ENCODE measurements at places on chromosomes 2 and 18.
A peak's percentile ranks its signal among the peaks of the same experiment; 100 is the strongest.

DNA sequence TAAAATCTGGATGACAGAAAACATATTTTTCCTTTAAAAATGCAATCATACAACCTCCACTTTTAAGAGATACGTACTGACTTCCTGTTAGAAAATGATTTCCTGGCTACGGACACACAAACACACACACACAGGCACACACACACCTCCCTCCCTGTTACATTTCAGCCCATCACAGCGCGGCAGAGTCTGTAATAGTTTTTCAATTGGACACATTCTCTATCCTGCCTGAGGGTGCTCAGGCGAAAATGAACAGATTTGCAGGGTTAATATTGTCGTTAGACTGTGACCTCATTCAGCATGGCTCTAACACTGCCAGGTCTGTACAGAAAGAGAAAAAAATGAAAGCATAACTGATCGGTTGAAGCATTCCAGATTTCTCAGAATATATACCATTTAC lies 45.0 kb downstream of the KCTD1 start:
- DNase-seq: no peak

DNA sequence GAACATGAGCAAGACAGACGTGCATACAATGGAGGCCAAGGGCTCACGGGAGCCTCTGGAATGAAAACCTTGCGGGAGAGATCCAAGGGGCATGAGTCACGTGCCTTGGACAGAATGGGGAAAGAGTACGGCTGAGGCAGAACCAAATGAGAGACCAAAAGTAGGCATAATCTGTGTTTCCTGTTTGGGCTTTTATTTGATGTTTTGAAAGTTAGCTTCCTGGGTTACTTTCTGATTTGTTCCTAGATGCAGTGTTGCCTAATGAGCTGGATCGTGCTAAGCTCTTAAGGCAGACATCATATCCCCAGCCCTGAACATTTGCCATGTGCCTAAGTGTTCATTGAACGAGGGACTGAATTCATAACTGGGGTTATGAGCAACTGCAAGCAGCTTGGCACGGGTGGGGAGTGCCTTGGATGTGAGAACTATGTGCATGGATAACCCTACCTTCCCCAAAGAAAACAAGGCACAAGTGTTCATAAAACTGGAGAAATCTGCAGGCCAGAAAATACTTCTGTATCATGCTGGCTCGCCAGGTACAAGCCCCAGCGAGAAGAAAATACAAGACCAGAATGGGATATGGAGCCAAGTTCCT lies 60.3 kb upstream of the RPL31 start:
- DNase-seq: no peak

GRCh38 chr2:233250985-233251305 lies 528 bp upstream of the ATG16L1 start:
- no peak for DNase-seq

DNA sequence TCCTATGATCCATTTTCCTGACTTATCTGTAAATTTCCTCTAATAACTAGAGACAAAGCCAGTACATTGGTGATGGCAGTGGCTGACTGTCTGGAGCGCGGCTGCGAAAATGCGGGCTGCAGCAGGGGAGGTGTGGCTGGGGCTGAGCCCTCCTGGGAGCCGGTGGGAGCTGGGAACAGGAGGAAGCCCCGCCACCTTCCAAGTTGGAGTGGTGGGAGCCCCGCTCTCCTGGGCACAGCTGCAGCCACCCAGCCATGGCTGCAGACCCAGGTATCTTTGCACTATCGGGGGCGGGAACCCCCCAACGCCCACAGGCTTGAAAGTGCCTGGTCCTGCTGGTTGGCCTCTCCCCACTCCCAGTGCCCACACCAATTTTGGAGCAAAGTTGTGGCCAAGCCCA lies 633.0 kb upstream of the TMEFF2 start:
- no peak for DNase-seq

GRCh38 chr18:65093346-65093745 lies 657.5 kb upstream of the CDH7 start:
- DNase-seq: no peak

DNA sequence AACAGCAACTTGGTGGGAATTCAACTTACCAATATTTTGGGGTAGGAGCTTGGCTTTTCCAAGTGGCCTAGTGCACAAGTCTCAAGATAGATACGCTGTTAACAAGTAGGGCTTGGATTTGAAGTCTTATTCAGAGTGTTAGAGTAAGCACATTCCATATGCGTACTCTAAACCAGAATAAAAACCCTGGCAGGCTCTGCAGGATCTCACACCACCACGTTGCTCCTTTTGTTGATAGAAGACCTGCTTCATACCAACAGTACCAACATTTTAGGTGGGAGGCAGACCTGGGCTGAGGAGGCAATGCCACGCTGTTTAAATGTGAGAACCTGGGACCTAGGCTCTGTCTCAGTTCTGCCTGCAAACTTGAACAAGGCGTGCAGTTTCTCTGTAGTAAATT lies 214.0 kb downstream of the RNF144A start:
- no peak for DNase-seq

- peak; percentile 19 for DNase-seq
These were observed 120.0 kb upstream of the OSR1 start for GRCh38 chr2:19478409-19478808.

GRCh38 chr2:135076556-135076955 lies 24.5 kb downstream of the RAB3GAP1 start:
- DNase-seq: no peak

GRCh38 chr2:181466661-181467576 lies 9.7 kb downstream of the ITGA4 start:
- no peak for DNase-seq

GRCh38 chr2:104849618-104850141 lies 4.2 kb upstream of the POU3F3 start:
- DNase-seq: peak; percentile 33

GRCh38 chr2:179355881-179356280 lies 91.2 kb upstream of the SESTD1 start:
- DNase-seq: no peak

GRCh38 chr2:238278626-238279323 lies 9.6 kb downstream of the PER2 start:
- DNase-seq: no peak

DNA sequence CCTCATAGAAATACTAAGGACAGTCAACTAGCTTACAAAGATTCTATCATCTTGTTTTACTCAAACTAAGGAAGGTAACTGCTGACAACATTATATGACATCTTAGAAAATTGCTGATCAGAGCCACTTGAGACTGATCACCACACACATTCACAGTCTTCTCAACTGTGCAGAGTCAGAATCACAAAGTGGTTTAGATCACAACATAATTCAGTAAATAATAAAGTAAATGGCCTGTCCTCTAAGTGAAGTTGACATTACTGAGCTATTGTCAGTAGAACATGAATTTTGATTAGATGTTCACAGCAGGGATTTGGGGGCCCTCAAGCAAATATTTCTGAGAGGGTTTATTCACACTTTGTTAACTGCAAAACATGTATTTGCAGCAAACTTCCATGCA lies 28.5 kb downstream of the NOL4 start:
- DNase-seq: no peak

DNA sequence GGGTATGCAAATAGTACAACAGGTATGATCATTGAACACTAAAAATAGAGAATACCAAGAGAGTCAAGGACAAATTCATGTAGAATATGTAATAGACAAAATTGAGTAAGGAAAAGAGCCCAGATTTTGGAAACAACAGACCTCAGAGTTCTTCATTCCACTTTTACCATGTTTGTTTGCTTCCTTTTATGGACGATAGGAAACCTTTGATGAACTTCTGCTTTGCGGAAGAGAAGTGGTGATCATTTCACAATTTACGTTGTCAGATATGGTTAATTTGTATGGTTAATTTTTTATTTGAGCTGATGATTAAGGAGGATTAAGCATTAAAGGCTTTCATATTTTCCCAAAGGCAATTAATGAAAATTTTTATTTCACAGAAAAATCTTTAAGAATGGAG lies 16.3 kb downstream of the MARCHF7 start:
- DNase-seq: no peak

- DNase-seq: peak; percentile 47
These were observed 3.2 kb downstream of the UBE2E3 start for GRCh38 chr2:180983468-180984242.

DNA sequence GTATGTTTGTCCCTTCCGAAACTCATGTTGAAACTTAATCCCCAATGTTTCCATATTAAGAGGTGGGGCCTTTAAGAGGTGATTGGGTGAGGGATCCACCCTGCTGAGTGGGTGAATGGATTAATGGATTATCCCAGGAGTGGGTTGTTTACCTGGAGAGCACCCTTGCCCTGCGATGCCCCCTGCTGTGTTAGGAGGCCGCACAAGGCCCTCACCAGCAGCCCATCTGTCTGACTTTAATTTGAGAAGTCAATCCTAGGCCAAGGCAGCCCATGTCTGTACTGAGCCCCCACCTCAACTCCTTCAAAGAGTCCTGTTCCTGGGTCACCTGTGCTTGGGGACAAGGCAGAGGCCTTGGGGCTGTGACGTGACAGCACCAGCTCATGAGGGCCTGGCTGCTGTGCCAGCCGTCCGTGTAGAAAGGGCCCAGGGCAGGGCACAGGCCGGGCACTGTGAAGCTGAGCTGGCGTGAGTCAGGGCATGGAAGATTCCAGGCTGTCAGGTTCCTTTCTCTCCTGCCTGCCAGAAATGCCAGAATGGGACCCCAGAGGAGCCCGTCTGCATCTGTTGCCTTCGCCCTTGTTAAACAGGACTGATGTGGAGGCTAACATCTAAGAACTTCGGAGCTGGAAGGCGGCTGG lies 21.3 kb upstream of the TAF1B start:
- DNase-seq: no peak

DNA sequence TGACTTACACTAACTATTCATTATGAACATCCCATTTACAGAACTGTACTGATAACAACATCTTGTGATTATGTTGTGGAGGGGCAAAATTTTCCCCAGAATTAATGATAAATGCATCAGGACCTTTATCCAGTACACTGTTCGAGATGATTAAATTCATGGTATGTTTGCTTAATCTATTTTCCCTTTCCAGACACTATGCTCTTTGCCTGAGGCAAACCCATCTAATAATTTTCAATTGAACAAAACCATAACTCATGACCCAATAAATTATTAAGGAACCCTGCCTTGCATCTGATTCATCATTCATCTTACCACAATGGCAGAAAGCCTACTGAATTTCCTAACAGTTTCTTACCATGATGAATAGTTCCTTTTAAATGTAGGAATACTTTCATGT lies 385.0 kb downstream of the DSEL start:
- no peak for DNase-seq

GRCh38 chr2:76688732-76689131 lies 833.4 kb downstream of the LRRTM4 start:
- no peak for DNase-seq

DNA sequence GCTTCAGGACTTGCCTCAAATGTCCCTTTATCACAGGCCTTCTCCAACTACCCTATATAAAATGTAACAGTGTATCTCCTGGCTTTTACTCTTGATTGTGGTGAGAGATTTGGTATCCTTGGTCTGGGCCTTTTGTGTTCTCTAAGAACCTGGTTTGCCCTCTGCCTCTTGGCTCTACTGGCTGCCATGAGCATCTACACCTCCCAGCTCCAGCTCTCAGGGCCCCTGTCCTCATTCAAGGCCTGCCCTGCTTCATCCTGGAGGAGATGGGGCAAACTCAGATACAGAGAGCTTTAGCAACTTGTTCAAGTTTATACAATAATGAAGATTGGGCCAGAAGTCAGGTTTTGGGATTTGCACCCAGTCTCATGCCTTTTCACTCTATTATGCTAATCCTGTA lies 45.0 kb downstream of the QPCT start:
- DNase-seq: no peak

DNA sequence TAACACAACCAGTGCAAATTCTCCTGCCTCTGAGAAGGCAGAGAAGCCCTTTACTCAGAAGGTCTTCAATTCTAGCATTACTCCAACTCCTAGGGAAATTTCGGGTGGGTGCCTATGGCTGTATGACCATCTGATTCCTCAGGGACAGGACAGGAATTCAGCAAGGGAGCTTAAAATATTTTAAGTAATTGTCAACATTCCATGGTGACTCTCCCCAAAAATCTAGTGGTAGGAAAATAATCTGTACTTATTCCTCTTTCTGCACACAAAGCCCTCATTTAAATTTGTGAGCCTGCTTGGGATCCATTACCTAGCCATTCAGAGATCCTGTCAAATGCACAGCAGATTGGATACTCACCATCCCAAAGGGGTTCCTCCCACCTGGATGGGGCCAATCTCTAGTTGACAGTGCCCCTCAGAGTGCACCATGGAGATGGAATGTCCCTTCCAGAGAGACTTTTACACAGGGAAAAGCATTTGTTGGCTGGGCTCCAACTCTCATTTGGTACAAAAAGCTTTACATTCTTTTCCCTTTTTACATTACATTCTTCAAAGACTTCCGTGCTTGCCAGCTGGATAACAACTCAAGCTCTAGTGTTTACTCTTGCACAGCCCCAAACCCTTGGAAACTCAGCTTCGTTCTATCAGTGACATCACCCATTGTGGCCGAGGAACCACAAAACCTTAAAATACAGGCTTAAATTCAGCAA lies 3.1 kb upstream of the TMEM150A start:
- no peak for DNase-seq

GRCh38 chr18:75378376-75379315 lies 48.9 kb downstream of the SMIM21 start:
- DNase-seq: no peak

- no peak for DNase-seq
These were observed 936.2 kb downstream of the DSC3 start for GRCh38 chr18:30106356-30106755.

DNA sequence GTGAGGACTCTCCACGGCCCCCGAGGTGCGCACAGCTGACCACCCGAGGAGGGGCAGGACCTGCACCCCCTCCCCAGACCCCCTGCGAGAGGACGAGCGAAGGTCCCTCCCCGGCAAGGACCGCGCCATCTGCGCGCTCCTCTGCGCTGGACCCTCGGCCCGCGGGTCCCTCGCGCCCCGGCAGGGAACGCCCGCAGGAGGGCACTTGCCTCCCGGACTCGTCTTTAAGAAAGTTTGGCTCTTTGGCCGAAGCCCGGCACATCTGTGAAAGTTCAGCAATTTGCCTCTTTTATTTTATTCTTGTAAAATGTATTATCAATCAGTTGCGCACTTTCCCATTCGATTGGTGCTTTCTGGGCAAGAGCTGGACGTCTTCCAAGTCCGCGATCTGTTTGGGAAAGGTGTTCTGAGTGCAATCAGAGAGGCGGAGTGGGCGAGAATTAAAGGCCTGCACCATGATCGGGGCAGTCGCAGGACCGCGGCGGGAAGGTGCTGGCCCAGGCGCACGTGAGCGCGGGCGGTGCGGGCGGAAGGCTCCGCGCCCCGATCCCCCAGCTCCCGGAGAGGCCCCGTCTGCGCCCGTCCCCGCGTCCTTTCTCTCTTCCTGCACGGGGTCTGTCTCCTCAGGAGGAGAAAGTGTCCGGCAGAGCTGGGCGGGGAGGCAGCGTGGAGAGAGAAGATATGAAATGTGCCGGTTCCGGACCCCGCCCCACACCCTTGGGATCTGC lies 1.6 kb upstream of the ALKAL2 start:
- no peak for DNase-seq

All from RCC 7860 (cell line).